SJCRH30 (cell line): ENCODE measurements at places on chromosomes 12 and 14.

- no peak for DNase-seq
These were observed 7.2 kb upstream of the FOXN3 start for GRCh38 chr14:89424241-89424640.

DNA sequence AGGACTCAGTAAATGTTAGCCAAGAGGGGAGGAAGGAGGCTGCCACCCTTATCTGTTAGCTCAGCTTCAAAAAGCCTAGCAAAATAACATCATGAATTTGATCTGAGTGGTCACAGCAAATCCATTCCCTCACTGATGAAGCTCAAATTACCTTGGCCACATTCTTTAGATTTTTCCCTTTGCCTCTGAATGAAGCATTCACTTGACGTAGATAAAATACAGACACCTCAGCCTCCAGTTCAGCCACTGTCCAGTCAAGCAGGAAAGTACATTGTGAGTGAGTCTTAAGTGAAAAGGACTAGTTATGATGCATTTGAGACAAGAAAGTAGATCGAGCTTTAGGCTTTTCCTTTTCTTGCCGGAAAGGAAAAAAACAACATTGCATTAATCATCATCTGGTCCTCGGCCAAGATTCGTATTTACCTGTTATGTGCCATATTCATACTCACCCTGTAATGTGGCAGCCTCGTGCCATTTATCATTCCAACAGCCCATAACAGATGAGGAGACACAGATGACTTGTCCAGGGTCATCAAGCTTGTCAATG lies 146.5 kb downstream of the ETV6 start:
- peak; percentile 69 for DNase-seq

DNA sequence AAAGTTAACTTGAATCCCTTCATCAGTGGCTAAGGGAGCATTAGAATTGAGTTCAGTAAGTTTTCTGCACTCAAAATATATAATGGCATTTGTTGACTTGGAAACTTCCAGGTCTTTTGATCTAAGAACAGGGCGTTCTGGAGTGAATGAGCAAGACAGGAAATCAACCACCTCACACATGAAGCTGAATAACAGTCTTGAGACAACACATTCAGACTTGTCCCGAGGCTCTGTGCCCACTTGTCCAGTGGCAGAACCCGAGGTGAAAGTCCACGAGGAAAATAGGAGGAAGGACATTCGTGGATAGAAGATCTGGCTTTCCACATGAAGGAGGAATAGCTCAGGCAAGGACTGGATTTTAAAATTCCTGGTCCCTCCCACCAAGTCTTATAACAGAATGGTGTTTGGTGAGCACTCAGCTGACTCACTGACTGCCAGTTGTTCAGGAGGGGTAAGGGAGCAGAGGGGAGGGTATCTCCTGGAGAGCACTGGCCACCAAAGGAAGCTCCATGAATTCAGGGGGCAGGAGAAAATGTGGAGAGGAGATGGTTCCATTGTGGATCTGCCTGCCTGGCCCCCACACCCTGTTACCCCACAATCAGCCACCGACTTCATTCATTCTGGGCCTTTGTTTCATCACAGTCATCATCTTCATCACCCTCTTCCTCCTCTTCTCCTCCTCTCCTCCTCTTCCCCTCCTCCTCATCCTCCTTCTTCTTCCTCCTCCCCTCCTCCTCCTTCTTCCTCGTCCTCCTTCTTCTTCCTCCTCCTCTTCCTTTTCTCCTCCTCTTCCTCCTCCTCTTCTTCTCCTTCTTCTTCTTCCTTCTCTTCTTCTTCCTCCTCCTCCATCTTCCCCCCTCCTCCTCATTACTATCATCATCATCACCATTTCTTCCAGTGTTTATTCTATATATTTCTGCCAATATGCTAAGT lies 620.1 kb downstream of the MED13L start:
- DNase-seq: no peak

GRCh38 chr12:46519407-46519806 lies 146.8 kb upstream of the SLC38A2 start:
- no peak for DNase-seq

DNA sequence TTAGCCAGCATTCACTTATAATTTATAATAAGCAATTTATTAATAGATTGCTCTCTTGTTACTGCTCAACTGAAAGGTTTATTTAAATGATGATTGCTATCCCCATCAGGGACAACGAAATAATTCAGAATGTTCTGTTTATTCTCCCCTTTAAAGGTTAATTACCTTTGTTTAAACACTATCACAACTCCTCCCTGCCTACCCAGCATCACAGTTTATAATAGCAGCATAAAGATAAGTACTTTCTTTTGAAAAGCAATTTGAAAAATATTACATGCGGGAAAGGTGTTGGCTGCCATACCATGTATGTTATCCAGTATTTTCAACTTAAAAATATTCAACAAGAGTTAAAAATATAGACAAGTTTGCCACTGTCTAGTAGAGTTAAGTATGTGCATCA lies 30.6 kb downstream of the SCAF11 start:
- DNase-seq: no peak

- no peak for DNase-seq
These were observed 181.6 kb downstream of the KTN1 start for GRCh38 chr14:55761651-55762050.
